ENCODE measurements at places on chromosomes 1 and 21.

GRCh38 chr1:3011127-3011526 is 10.1 kb upstream of the ACTRT2 start:
- DNase-seq: no peak

- no peak for DNase-seq
Observed at GRCh38 chr1:81209461-81209860, 591.3 kb upstream of the ADGRL2 start.

DNA sequence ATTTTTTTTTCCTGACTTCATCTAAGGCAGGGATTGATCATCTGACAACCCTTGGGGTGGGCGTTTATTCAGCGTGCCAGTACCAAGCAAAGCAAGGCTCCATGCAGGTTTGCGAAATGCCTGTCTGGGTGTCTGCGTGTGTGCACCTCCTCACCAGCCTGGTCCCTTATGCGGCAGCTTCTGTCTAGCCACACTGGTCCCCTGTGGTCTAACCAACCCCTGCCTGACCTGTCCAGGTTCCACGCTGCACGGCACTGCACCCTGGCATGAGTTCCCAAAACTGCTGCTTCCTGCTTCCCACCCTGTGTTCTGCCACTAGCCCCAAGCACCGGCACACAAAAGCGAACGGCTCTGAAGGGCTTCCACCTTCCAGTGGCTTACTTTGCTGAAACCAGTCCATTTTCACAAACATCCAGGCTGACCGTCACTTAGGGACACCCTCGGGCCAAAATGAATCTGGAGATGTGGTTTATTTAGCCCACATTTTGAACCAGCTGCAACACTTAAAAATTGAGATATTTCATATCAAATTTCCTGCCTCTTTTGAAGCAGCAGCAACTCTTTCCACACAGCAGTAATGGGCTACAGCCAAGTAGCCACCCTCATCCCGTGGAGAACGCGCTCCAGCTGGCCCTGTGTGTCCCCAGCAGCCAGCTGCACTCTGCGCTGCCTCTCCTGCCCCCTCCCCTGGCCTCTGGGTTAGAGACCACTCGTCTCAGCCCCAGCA is 55.7 kb downstream of the HLCS start:
- no peak for DNase-seq

- no peak for DNase-seq
Observed at GRCh38 chr1:10575616-10576015, 100.9 kb downstream of the PEX14 start.

DNA sequence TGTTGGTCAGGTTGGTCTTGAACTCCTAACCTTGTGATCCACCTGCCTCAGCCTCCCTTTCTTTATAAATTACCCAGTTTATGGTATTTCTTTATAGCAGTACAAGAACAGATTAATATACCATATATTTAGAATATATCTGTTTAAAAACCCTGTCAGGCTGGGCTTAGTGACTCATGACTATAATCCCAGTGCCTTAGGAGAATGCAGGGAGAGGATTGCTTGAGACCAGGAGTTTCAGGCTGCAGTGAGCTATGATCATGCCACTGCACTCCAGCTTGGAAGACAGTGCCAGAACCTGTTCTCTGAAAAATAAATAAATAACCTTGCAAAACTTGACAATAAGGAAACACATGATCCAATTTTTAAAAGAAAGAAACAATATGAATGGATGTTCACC is 43.9 kb downstream of the ZNF684 start:
- no peak for DNase-seq

GRCh38 chr1:225825607-225826007 is 15.7 kb downstream of the EPHX1 start:
- DNase-seq: no peak

- no peak for DNase-seq
Observed at GRCh38 chr21:33063907-33064622, 5.9 kb upstream of the OLIG1 start.

DNA sequence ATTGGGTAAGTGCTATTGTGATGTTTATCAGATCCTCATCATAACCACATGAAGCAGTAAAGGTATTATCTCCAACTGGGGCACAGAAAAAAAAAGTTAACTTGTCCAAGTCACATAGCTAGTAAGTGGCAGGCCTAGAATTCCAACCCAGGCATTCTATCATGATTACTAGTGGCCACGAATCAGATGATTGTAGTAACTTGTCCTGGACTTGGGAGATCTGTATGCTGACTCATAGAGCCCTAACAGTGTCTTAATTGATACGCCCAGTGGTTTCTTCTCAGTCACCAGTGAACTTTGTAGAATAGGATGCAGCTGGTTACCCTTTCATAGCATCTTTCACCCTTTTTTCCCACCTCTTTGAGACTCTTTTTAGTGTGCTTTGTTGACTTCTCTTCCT is 91.1 kb upstream of the UBE2U start:
- no peak for DNase-seq

GRCh38 chr1:176989754-176990153 is 174.8 kb downstream of the ASTN1 start:
- no peak for DNase-seq

DNA sequence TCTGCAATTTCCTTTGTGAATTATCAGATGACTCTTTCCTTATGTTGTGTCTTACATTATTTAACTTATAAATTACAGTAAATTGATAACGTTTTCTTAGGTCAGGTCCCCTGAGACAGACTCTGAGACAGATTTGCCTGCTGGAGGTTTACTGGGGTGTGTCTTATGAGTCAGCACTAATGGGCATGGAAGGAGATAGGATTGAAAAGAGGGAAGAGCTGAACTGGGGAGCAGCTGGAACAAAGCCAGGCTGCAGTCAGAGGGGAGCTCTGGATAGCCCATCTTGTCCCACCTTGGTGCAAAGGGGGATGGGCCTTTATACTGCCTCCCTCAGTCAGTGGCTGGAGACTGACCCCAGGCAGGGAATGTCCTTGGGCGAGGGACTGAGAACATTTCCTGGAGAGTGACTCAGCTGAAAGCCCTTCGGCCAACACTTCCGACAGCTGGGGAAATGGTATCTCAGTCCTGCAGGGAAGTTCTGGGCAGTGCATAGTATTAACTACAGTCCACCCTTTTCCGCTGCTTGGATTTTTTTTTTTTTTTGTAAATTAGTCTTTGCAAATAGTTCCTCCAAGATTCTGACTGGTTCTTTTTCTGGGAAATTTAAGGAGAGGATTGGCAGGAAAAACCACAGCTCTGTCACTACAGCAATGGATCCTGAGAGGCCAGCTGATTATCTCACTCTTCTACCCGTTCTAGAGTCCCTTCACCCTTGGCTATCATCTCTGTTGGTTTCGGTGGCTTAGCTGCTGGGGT is 39.1 kb upstream of the CDC42BPA start:
- DNase-seq: no peak

DNA sequence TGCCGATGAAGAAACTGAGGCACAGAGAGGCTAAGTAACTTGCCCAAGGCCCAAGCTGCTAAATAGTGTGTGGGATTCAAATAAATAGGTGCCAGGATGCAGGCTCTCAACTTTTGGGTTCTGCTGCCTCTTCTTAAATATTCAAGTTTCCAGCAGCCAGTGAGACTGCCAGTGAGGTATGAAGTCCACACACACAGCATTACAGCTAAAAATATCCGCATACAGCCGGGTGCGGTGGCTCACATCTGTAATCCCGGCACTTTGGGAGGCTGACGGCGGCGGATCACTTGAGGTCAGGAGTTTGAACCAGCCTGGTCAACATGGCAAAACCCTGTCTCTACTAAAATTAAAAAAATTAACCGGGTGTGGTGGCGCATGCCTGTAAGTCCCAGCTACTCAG is 78.4 kb upstream of the DIRAS3 start:
- DNase-seq: no peak

DNA sequence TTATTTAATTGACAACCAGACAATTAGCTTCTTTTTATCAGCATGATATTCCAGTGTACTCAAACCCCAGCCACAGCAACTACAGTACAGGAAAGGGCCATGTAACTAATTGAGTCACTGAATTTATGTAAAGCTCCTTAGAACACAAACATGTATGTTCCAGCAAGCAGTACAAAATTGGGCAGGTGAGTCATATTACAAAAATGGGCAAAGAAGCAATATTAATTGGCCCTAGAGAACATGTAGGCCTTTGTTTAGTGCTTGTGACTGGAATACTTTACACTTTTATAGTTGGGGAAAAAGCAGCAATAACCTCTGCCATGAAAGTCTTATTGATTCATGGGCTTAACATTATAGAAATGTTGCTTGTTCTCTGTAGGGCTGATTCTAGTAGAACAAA is 31.8 kb downstream of the CLEC20A start:
- DNase-seq: no peak

DNA sequence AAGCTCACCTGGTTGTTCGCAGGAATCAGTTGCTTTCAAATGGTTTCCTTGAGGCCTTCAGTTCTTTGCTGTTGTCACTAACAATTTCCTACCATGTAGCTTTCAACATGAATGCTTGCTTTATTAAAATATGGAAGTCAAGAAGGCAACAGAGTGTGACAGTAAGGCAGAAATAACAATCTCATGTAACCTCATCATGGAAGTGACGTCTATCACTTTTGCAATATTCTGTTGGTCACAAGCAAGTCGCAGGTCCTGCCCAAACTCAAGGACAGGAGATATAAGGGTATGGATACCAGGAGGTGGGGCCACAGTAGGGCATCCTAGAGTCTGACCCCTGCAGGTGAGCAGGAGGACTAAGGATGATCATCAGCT is 296.8 kb upstream of the ZP4 start:
- DNase-seq: no peak

GRCh38 chr1:226846786-226847185 is 23.6 kb upstream of the PSEN2 start:
- DNase-seq: no peak

DNA sequence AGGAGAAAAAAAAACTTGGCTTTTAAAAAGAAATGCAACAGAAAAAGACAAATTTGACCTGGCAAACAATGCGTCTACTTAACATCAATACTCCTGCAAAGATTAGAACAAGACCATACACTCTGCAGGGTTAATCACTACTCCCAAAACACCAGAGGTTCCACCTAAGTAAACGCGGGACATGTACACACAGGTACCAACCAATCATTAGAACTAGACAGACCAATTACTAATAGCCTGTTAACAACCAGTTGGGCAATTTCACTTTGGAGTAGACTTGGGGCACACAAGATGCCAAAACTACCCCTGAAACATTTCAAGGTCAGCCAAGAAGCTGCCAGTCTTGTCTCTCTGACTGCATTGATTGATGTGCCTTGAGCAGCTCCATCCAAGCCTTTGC is 125.8 kb downstream of the RRAGC start:
- no peak for DNase-seq

DNA sequence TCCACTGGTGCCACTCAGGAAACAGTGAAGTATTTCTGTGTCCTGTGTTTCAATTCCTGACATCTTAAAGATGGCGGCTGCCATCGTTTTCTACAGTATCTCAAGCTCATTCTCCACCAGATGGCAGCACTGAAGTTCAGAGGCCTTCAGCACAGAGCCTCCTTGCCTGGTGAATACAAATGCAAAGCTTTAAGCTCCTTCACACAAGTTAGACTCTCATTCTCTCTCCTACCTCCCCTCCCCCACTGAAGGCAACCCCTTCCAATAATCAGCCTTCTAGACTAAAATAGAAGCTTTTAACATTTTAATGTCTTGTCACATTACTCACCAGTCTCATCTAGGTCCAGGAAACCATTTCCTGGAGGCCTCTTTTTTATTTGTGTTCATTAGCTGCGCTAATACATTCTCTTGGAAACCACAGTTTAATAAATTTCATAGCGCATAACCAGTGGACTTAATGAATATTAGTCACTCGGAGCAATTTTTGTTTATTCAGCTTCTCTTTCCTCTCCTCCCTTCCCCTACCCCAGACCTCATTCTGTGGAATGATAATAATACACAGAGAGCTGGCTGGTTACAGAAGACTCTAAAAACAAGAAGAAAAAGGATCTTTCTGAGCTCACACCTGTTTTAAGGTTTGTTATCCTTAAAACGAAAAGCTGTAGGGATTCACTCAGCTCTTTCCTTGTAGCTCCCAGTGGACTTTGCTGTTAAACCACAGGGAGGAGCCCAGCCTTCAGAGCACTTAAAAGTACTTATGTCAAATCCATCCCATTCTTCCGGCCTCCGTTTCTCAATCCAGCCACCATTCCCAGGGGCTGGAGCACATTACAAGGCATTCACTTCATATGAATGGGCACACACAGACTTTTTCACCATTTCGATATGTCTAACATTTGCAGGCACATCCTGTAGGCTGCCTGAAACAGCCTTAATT is 384.9 kb downstream of the HLX start:
- no peak for DNase-seq

Data from GM12892 (cell line).